Activated naive CD4-positive, alpha-beta T cell (primary cell): ENCODE measurements at places on chromosomes 3 and 15.

- DNase-seq = no peak
Observed at GRCh38 chr3:179957264-179957845, 79.4 kb downstream of the PEX5L start.

- no peak for DNase-seq
Observed at GRCh38 chr15:75583701-75584100, 4.6 kb upstream of the PTPN9 start.

DNA sequence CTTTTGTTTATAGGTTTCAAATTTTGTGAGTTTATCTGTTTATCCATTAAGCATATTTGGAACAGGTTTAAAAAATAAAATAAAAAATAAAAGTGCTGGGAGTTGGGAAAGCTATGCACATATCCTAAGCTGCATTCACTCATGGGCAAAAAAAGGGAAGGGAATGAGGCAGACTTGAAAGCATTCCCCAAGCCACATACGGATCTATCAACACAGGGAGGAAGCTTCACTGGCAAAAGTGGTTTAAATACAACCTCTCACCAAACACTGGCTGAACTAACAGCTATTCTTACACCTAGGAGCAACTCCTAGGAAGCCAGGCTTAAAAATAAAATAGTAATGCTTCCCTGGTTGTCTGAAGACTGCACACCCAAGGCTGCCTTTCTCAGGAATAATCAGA lies 101.2 kb downstream of the PCCB start:
- DNase-seq = no peak

GRCh38 chr3:155356594-155357370 lies 63.3 kb upstream of the STRIT1 start:
- no peak for DNase-seq

GRCh38 chr3:136960838-136961836 lies 3.4 kb downstream of the IL20RB start:
- DNase-seq = no peak

GRCh38 chr3:184776916-184777315 lies 35.0 kb upstream of the VPS8 start:
- no peak for DNase-seq

DNA sequence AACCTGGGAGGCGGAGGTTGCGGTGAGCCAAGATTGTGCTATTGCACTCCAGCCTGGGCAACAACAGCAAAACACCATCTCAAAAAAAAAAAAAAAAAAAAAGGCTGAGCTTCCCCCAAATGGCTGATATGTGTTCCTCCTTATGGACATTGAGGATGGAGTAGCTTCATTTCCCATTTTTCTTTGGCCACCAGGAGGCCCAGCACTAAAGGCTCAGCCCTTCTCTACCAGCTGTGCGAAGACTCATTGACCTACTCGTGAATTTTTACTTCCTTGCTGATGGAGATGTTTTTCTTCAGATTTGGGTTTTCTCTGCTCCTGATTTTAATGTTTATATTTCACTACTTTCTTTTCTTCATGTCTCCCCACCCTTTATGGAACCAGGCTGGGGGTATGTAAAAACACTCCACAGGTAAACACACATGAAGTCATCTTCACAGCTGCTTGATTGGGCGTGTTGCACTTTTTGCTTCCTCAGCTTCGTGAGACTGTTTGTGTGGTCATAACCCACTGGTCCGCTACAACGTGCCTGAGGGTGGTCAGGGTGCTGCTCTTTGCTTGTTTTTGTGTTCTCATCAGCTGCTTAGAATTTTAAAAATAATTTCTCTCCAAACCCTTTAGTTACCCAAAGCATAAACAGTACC lies 13.5 kb downstream of the SEMA4B start:
- no peak for DNase-seq

- no peak for DNase-seq
Observed at GRCh38 chr3:122251428-122251827, 68.0 kb downstream of the CASR start.

- no peak for DNase-seq
Observed at GRCh38 chr3:66490214-66490613, 10.6 kb downstream of the LRIG1 start.

- no peak for DNase-seq
Observed at GRCh38 chr3:23840521-23840920, 34.8 kb downstream of the UBE2E1 start.

DNA sequence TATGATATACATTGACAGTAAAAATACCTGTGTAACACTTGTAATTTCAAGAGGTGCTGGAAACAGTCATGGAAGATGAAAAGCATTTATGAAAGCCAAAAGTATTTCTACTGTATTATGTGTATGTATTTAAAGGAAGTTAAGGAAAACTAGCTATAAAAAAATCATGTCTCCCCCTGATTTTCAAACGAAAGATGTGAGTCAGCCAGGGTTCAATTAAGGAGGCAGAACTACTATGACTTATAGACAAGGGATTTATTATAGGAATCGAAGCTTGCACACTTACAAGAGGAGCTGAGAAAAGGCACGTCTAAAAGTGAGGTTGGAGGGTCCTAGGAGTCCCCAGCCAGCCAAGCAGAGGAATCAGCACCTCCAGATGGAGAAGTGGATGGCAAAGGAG lies 119.4 kb downstream of the SUCLG2 start:
- no peak for DNase-seq

DNA sequence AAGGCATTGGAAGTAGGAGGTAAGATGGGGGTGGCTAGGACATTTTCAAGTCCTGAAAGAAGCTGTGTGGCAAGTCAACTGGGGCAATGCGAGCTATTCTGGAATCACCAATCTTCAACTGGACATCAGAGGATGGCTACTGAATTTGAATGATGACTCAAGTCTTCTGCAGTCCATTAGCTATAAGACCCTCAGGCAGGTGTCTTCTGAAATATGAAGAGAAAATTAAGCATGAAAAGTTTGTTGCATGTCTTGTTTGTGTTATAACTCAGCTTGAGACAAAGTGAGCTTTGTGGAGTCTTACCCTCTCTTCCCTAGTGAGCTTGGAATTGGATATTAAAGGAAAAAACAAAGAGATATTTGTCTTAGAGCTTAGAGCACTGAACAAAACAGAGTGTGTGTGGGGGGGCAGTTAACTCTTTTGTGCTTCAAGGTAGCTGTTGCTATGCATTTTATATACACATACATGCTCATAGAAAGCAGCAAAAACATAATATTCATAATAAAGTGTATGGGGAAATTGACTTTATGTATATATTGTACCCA lies 979.1 kb downstream of the MCTP2 start:
- DNase-seq = no peak
